ENCODE measurements at places on chromosomes 11 and 22. TPM values are rescaled to one million over a fixed set of nuclear protein-coding genes. Genes with fewer than 3 reads are reported as not detected.

DNA sequence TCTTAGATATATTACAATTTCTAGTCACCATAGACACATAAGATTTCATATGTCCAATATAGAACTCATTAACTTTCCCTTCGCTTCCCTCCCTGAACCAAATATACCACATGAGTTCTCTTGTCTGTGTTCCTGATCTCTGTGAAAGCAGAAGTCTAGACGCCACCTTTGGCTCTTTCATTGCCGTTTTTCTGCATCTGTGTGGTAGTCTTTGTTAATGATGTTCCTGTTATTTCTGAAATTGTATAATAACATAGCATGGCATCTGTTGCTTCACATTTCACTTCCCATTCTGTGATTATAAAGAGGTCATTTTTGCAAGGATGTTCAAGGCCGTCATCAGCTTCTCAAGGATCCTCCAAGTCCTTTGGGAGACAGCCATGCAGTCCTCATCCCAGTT lies 58.5 kb downstream of the NCAM1 start:
- no peak for DNase-seq

DNA sequence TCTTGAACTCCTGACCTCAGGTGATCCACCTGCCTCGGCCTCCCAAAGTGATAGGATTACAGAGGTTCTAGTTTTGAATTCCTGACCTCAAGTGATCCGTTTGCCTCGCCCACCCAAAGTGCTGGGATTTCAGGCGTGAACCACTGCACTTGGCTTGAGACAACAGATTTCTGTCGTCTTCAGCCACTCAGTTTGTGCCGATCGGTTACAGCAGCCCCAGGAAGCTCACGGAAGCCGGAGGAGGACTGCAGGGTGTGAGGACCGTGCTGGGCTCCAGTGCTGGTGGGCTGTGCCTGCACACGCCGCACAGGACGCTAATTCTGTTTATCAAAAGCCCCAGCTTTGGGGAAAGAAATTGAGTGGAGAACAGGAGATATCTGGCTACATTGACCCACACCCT lies 82.0 kb downstream of the CELSR1 start:
- DNase-seq: no peak

- peak; percentile 85 for DNase-seq
Measured at GRCh38 chr11:64284962-64285884, at the start of gene GPR137. GPR137 (plus strand) TSS chr11:64285848; CDS start chr11:64286525, 677 bp downstream.

- DNase-seq: no peak
Measured at GRCh38 chr11:126834573-126834972, 166.0 kb downstream of the KIRREL3 start.

DNA sequence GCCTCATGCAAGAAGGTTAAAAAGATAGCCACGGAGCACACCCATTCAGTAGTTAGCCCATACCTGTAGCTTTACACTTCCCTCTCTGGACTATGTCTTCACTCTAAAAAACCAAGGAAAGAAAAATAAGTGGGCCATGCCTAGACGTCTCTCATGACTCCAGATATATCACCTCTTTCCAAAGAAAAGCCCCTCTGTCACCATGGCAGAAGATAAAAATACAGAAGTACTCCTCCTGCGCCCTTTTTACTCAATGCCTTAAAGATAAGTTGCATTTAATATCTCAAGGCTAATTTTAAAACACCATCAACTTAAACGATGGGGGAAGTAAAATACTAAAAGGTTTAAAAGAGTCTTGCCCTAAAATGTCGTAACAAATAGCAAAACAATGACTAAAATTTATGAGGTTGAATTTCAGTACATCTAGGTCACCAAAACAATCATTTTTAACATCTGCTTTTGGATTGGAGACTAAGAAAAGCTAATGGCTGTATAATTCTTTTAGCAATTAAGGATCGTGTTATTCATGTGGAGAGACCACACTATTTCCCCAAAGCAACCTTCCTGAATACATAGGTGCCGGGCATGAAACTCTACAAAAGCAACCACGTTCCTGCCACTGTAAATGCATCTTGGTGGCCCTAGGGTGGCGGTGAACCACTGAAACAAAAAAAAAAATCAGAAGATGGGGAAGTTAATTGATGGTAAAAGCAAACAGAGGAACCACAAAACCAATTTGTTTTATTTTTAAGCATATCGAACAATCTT lies 46.0 kb downstream of the CELF1 start:
- no peak for DNase-seq

DNA sequence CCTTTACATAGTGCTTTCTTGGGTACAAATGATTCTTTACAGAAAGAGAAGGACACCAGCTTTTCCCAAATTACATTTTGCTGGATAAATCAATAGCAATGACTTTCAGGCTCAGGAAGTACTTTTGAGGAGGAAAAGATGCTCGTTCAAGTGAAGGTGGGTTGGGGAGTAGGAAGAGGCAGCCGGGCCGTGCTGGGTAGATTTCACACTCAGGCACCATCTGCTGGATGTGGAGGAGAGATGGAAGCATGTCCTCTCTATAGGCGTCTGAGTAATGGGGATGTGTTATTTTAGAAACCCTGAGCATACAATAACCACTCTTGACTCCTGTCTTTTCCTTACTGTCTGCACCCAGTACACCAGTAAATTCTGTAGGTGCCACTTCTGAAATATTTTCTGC lies 152.3 kb upstream of the LARGE1 start:
- no peak for DNase-seq

GRCh38 chr11:133277886-133278285 lies 254.4 kb downstream of the OPCML start:
- no peak for DNase-seq

- DNase-seq: no peak
Measured at GRCh38 chr11:26931248-26931631, 62.7 kb upstream of the FIBIN start.

GRCh38 chr11:122727101-122727929 lies 71.8 kb downstream of the UBASH3B start:
- DNase-seq: no peak

DNA sequence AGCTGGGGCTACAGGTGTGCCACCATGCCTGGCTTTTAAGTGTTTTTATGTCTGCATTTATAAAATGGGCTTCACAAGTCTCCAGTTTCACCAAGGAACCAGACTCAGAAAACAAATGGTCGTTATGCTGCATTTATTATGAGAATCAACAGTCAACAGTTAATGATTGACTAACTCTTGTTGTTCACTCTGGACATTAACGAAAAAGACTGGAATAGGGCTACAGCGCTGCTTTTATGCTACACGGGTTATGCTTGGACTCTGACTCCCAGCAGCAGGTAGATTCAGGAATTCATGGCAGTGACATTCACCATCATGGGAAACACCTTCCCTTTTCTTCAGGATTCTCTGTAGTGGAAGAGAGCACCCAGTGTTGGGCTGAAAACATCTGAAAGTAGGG lies 44.4 kb upstream of the CHKA start:
- no peak for DNase-seq

Gene NRIP3
- 3.8 TPM for total RNA-seq

Data from T-helper 17 cell (primary cell).